ENCODE measurements at places on chromosomes 11 and 22. TPM values are rescaled to one million over a fixed set of nuclear protein-coding genes. Genes with fewer than 3 reads are reported as not detected.

GRCh38 chr11:120066738-120067437 lies 71.0 kb downstream of the TRIM29 start:
- no peak for DNase-seq

GRCh38 chr11:73141309-73142127 lies 600 bp downstream of the FCHSD2 start:
- DNase-seq, result peak; percentile 95

DNA sequence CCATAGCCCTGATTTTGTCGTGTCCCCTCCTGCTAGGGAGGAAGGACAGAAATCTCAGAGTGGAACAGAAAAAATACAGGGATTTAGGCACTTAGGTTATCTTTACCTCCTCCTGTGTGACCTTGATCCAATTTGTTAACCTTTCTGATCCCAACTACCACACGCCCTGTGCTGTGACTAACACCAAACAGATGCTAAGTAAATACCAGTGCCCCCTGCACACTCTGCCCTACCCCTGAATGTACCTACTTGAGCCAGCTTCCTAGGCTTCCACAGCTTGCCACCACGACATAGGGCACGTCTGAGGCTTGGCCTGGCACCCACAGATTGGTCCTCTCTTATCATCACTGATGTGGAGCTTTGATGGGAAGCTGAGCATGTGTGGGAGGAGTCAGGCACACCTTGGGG lies 9.2 kb downstream of the MYO18B start:
- no peak for DNase-seq

DNA sequence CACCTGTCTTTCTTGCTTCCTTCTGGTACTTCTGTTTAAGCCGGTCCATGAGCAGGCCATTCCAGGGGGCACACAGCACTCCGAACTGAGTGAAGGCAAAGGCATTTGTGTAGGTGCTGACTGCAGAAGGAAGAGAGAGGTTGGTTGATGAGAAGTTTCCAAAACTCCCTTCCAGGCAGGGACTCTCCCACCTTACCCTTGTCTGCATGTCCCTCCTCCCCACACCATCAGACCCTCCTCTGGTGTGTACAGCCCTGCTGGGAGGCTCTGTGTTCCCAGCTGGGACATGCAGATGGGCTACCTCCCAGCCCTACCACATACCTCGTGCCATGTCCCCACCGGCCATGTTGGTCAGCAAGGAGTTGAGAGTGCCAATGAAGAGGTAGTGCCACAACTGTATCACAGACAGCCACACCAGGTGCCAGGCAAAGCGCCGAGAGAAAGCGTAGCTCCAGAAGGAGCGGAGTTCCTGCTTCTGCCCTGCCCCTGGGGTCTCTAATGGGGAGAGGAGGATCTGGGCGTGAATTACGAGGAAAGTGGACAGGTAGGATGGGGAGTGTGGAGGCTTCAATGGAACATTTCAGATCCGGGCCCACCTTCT lies 12.2 kb downstream of the SLC43A3 start:
- DNase-seq, result no peak

- no peak for DNase-seq
Observed at GRCh38 chr11:31240340-31240904, 129.1 kb downstream of the DCDC1 start.

GRCh38 chr11:7846003-7846402 lies 49.3 kb upstream of the OR5P2 start:
- no peak for DNase-seq

The OR6A2 gene
- not detected for total RNA-seq

GRCh38 chr11:64999478-64999877 lies 2.7 kb upstream of the BATF2 start:
- no peak for DNase-seq

DNA sequence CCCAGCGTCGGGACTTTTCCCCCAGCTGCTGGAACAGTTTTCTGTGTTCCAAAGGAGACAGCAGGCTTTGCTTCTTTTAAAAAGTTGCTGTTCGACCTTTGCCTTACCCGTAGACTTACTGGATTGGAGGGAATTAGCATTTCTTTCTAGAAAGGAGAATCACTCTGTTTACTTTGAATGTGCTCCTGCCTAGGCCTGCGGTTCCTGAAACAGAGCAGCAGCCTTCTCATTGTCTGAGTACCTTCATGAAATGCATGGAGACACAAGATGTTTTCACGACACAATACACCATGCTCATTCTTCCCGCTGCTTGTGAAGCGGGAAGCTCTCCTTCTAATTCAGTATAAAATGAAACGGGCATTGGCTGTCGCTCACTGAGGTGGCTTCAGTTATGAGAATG lies 196.2 kb downstream of the TBC1D22A start:
- no peak for DNase-seq

- DNase-seq, result no peak
Observed at GRCh38 chr22:49726022-49726681, 101.5 kb downstream of the BRD1 start.

- no peak for DNase-seq
Observed at GRCh38 chr22:28282405-28283067, 363.5 kb upstream of the PITPNB start.

GRCh38 chr11:48008951-48009270 lies 28.6 kb downstream of the PTPRJ start:
- no peak for DNase-seq

DNA sequence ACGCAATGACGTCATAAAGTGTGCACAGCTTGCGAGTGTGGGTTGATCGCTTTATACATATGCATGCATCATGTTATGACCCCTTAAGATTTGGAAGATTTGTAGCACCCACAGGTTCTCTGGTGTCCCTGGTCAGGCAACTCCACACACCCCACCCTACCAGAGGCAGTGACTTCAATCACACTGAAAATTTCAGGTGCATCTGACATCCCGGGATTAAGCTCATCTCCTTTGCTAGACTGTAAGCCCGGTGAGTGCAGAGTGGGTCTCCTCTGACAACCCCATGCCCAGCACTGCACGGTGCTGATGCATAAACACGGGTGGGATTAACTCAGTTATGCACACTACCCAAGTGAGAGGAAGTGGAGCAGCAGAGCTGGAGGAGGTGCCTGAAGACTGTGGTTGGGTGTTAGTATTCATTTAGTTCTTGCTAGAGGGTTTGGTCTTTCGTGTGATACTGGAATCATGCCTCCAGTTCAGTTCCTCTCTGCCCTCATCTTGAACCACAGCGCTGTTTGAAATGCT lies 6.5 kb downstream of the ARSA start:
- no peak for DNase-seq
